ENCODE measurements at places on chromosomes 12 and 14.

GRCh38 chr12:53326460-53327185, 5.2 kb upstream of the AAAS start:
- DNase-seq = no peak

GRCh38 chr14:52073251-52073650, 4.4 kb upstream of the NID2 start:
- no peak for DNase-seq

DNA sequence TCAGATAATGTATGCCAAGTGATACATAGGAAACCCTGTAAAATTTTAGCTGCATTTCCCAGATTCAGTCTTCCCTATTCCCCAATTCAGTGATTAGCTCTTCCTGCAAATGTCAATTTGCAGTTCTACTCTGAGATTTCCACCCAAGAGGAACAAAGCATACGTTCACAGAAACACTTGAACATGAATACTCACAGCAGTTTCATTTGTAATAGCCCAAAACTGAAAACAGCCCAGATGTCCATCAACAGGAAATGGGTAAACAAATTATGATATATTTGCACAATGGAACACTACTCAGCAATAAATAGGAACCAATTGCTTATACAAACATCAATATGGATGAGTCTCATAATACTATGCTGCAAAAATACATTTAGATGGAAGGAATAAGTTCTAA, 194.2 kb downstream of the GXYLT1 start:
- DNase-seq = no peak

GRCh38 chr14:104971447-104972240, 6.5 kb downstream of the AHNAK2 start:
- DNase-seq = no peak

- DNase-seq = no peak
These were observed 320.0 kb downstream of the RAD51B start for GRCh38 chr14:68139431-68140075.

DNA sequence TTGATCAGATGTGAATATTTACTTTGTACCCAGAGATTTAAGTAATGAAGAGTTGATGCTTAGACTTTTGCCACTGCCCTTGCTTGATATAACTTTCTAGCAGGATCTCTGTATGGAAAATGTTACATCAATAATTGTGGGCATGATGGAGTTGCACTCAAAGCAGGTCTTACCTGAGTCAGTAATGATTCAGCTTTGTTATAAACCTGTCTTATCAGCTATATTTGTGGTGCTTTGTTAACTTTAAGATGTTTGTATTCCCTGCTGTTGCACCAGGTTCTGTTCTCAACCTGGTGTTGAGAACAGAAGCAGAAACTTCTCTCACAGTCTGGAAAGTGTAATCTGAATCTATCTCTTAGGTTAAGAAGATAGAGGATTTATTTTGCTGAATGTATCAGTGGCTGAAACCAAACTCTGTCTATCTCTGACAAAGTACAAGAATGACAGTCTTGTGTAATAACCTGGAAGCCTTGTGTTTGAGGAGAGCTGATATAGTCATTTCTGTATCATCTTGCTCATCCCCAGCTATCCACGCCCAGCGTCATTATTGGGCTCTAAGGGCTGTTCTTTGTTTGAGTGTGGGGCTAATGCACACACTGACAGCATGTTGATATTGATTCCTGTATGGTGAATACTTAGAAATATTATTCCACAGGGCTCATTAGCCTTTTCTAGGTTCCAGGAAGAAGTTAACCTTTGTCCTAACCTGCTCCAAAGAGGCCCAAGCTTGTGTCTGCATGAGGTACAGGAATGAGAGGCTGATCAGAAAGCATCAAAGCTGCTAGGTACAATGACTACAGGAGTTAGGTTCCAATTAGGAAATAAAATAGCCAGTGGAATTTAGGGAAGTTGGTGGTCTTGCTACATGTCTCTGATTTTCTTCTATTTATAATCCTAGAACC, 3.6 kb downstream of the AKAP6 start:
- no peak for DNase-seq

- DNase-seq = no peak
These were observed 49.4 kb upstream of the TMCC3 start for GRCh38 chr12:94699801-94700200.

GRCh38 chr12:39431797-39432196, 11.1 kb downstream of the KIF21A start:
- DNase-seq = no peak

GRCh38 chr12:67280572-67280971, 11.4 kb downstream of the CAND1 start:
- no peak for DNase-seq

DNA sequence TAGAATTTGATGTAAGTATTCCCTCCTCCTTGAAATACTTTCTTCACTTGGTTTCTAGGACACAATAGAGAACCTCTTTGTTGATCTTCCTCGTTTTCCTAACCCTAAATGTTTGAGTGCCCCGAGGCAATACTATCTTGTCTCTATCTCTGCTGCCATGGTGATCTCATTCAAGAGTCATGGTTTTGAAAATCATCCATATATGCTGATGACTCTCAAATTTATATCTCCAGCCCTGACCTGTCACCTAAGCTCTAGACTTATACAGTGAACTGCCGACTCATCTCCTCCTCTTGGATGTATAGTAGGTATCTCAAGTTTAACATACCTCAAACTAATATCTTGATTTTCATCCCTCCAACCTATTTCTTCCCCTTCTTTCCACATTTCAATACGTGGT, 71.4 kb downstream of the RIC8B start:
- no peak for DNase-seq

DNA sequence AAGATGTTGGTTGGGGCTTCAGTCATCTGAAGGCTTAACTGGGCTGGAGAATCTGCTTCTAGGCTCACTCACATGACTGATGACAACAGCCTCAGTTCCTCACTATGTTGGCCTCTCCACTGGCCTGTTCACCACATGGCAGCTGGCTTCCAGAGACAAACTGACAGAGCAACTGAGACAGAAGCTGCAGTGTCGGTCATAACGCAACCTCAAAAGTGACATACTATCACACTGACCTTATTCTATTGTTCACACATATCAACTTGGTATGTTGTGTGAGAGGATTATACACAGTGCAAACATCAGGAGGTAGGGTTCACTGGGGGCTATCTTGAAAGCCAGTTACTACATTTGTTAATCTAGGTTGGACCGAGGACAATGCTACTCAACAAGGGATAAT, 92.9 kb downstream of the PAWR start:
- DNase-seq = no peak

DNA sequence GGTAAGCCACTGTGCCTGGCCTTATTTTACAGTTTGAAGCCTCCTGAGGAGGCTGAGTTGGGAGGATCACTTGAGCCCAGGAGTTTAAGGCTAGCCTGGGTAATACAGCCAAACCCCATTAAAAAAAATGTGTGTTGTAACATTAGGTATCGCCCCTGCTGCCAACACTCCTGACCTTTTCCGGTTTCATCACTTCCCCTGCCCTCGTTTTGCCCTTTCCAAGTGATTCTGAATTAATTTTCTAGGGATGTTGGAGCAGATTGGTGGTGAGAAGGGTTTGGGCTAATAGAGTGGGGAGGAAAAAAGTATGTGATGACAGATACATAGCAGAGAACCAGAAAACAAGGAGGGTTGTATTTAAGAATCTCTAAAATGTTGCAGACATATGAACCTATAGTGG, 25.6 kb upstream of the C12orf71 start:
- DNase-seq = no peak

GRCh38 chr14:61574514-61574807, 120.9 kb upstream of the HIF1A start:
- no peak for DNase-seq

GRCh38 chr12:46400406-46400805, 27.8 kb upstream of the SLC38A2 start:
- DNase-seq = no peak

DNA sequence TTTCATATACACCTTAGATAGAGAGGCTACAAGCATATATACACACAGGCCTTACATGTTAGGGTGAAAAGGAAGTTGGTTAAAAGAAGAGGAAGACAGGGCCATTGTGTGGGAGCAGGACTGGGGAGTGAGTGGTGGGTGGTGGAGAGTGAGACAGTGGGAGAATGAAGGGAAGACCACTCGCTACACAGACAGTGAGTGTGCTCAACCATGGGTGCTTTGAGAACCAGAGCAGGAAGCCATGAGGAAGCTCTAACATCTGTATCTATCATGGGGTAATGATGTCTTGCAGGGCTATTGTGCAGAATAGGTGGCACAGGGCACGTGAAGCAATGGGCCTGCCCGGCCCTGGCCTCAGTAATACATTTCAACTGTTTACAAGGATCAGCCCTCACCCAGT, 11.4 kb upstream of the KRT74 start:
- no peak for DNase-seq

- DNase-seq = no peak
These were observed 209.0 kb upstream of the ATXN7L3B start for GRCh38 chr12:74328623-74329022.

- no peak for DNase-seq
These were observed 121.6 kb upstream of the FGD4 start for GRCh38 chr12:32277774-32278173.

- no peak for DNase-seq
These were observed 1034.1 kb downstream of the BCL11B start for GRCh38 chr14:98237939-98238338.

DNA sequence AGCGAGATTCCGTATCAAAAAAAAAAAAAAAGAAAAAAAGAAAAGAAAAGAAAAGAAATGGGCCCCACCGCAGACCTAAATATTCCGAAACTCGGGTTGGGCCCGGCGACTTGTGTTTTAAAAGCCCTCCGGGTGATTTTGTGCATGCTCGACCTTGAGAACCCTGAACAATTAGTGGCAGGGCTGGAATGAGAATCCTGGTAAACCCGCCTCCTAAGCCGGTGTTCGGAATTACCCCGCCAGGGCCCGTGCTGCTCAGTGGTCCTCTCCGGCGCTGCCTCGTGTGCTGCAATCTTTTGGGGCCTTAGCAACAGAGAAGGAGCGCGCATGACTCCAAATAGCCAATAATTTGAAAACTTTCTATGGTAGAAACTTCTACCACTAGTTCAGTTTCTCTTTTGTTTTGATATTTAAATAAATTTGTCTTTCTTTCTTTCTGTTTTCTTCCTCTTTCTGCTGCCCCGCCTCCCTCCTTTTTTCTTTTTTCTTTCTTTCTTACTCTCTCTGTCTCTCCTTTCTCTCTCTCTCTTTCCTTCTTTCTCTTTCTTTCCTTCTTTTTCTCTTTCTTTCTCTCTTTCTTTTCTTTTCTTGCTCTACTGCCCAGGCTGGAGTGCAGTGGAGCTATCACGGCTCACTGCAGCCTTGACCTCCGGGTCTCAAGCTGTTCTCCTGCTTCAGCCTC, 1.5 kb upstream of the GALNT6 start:
- DNase-seq = no peak

- DNase-seq = no peak
These were observed 30.7 kb upstream of the ESR2 start for GRCh38 chr14:64324895-64325294.

GRCh38 chr12:68013181-68013580, 23.9 kb downstream of the IFNG-AS1 start:
- no peak for DNase-seq

DNA sequence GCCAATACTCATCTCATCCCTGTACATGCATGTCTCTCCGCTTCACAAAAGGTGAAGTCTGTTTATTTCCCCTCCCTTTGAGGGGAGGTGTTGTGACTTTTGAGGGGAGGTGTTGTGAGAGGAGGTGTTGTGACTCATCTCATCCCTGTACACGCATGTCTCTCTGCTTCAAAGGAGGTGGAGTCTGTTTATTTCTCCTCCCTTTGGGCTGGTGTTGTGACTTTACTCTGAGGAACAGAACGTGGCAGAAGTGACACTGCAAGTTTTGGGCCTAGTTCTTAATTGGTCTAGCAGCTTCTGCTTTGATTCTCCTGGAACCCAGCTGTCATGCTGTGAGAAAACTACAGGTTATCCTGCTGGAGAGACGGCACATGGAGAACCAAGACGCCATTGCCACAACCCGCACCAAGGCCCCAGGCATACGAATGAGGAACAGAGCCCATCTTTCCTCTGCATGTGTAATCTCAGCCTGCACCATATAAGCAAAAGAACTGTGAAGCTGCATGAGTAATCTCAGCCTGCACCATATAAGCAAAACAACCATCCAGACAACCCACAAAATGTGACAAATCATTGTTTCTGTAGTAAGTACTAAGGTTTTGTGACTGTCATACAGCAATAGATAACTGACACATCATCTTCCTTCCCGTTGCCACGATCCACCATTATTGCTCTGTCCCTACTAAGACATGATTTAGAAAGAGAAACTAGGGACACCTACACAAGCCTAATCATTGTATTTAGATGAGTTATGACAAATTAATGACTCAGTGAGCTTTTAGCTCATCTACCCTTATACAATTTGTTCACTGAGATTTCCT, 30.0 kb downstream of the GALNT4 start:
- no peak for DNase-seq

- no peak for DNase-seq
These were observed 96.2 kb downstream of the BTG1 start for GRCh38 chr12:92049403-92049802.

- no peak for DNase-seq
These were observed 863.7 kb downstream of the LRFN5 start for GRCh38 chr14:42470427-42470719.

DNA sequence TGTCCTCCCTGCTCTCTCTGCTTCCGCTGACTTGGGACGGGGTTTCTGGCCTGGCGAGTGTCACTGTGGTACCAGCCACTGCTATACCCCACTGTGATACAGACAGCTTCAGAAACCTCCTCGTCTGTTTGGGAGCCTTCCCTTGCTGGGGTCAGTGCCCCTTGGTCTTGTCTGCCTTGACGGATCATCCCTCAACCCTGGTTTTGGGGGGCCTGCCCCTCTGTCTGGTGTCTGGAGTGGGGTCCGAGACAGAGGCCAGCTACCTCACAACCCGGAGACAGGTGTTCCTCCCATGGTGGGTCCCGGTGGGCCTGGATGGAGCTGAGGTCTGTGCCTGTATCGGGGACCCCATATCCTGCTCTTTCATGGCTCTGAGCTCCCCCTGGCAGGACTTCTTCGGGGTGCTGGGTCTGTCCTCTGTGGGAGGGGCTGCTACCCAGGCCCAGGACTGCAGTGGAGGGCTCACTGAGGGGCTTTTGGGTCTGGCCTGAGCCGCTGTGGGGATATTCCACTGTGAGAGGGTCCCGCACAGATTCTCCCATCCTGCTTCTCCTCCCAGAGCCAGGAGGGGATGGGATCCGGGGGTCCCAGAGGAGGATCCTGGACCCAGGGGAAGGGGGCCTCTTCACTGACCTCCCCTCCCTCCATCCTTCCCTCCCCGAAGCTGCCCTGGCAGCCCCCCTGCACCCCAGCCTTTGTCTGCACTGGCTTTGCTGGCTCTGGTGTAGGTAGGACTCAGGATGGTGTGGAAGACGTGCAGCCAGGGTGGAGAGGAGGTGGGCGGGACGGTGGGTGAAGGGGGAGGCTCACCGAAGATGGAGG, 365.5 kb downstream of the TMEM121 start:
- no peak for DNase-seq

DNA sequence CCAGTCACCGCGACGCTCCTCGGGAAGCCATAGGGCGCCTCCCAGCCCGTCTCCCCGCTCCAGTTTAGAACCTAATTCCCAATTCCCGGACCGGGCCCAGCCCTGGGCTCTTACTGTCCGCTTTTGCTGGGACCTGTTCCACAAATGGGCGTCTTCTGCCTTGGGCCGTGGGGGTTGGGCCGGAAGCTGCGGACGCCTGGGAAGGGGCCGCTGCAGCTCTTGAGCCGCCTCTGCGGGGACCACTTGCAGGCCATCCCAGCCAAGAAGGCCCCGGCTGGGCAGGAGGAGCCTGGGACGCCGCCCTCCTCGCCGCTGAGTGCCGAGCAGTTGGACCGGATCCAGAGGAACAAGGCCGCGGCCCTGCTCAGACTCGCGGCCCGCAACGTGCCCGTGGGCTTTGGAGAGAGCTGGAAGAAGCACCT, 797 bp downstream of the UNG start:
- DNase-seq = no peak
